ENCODE measurements at places on chromosomes 12 and 14.

DNA sequence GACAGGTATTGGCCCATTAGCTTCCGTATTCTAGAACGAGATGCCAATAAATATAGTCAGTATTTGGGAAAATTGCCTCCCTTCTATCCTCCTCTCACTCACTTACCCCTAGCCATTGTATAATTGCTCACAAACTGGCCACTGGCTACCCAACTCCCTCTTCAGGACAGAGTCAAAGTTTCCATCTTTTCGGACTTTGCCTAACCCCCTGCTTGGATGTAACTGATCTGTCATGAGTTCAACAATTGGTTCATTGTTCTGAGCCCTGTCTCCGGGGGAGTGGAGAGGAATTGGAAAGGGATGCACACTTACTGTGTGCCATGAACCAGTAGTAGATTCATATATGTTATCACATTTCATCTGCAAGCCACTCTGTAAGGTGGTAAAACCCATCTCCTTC is 12.2 kb downstream of the MYRFL start:
- H3K27me3 ChIP-seq: no peaks in the 10 kb centered on the region
- H3K36me3 ChIP-seq: no peaks in the 10 kb centered on the region
- DNase-seq: no peak
- no peak overlapping the region for H3K27ac ChIP-seq

- H3K27me3 ChIP-seq: peaks cover 51% of the 10 kb centered on the region
- no peak overlapping the region for H3K27ac ChIP-seq
- DNase-seq: no peak
- H3K36me3 ChIP-seq: 0 out of 2 replicates have a peak, but pooled peaks cover 3% of the 10 kb centered on the region
- peak overlapping the region; percentile 35 for H3K4me3 ChIP-seq
Measured at GRCh38 chr14:56808383-56809269, 1.7 kb downstream of the OTX2 start.

DNA sequence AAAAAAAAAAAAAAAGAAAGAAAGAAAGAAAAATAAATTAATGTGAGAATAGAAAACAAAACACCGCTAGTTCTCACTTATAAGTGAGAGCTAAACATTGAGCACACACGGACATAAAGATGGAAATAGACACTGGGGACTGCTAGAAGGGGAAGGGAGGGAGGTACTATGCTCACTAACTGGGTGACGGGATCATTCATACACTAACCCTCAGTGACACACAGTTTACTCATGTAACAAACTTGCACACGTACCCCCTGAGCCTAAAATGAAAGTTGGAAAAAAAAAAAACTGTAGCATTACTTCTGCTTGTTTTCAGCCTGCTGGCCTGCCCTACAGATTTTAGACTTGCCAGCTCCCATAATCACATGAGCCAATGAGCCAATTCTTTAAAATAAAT is 10.5 kb upstream of the PRMT5 start:
- H3K4me1 ChIP-seq: no peaks in the 10 kb centered on the region
- no peak overlapping the region for H3K27ac ChIP-seq
- no peaks in the 10 kb centered on the region for H3K36me3 ChIP-seq

DNA sequence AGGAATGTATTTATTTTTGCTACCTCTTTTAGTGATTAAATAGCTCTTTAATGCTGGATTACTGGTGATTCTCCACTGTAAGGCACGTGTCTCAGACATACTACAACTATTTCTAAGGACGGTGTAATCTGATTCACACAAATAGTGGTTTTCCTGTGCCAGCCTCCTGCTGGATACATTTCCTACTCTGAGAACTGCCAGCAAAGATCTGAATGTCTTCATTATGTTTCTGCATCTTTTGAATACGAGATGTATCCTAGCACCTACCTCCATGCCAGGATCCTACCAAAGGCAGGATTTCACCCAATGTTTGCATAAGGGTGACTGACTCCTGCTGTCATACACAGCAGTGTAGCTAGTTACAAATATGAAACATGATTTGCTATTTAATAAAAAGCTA is 120.6 kb downstream of the PRICKLE1 start:
- H3K4me3 ChIP-seq: no peak overlapping the region
- no peak for DNase-seq
- H3K4me1 ChIP-seq: 0 out of 2 replicates have a peak, but pooled peaks cover 4% of the 10 kb centered on the region
- H3K27ac ChIP-seq: no peak overlapping the region
- peaks cover 23% of the 10 kb centered on the region for H3K36me3 ChIP-seq

DNA sequence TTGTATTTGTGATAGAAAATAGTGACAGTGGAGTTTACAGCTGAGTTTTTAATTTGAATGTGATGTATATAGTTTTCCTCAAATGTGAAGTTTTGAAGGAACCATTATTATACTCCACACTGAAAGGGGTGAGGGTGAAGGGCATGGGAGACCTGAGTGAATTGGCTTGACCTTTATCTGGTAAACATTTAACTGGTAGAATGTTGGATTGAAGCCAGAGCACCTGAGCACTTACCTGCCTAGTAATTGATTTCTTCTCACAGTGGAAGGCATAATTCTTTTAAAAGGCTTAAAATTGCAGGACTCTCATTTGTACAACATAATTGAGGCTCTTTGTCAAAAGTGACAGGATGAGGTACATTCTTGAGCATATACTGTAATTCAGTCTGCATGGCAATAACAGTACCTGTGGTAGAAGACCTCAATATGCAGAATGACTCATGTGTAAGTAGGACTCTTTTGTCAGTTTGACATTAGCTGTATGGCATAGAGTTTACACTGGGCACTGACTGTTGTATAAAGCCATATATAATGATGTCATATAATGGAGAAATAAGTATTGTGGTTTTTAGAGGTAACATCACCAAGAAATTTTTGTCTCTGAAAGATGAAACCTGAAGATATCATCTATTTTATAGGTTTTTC is 309.6 kb downstream of the TMTC2 start:
- H3K4me1 ChIP-seq: no peaks in the 10 kb centered on the region
- H3K27ac ChIP-seq: no peak overlapping the region
- no peak for DNase-seq
- H3K27me3 ChIP-seq: no peaks in the 10 kb centered on the region
- H3K36me3 ChIP-seq: no peaks in the 10 kb centered on the region

DNA sequence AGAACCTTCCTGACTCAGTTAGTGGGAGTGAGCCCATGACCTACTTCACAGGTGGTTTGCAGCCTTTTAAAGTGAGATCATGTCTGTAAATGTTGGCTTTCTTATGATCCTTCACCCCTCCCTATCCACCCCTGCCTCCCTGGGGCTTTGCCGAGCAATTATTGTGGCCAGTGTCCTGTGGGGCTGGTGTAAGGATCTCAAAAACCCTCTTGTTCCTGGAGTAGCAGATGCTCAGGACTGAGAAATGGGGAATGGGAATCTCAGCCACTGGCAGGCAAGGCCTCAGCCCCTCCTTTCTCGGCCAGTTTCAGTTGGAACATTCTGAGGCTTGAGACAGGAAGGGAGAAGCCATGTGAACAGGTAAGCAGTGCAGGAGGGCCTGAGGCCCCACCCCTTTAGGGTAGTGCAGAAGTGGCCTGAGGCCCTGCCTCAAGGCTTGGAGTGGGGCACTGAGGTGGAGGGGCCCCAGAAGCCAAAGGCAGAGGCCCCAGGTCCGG is 53.8 kb downstream of the PLEKHG3 start:
- H3K4me1 ChIP-seq: peaks cover 5% of the 10 kb centered on the region
- no peak overlapping the region for H3K27ac ChIP-seq
- H3K27me3 ChIP-seq: no peaks in the 10 kb centered on the region
- no peaks in the 10 kb centered on the region for H3K36me3 ChIP-seq
- no peak overlapping the region for H3K4me3 ChIP-seq

- H3K36me3 ChIP-seq: no peaks in the 10 kb centered on the region
- H3K4me3 ChIP-seq: no peak overlapping the region
- no peak overlapping the region for H3K27ac ChIP-seq
- DNase-seq: no peak
- no peaks in the 10 kb centered on the region for H3K4me1 ChIP-seq
Measured at GRCh38 chr14:92759300-92759678, 10.9 kb upstream of the LGMN start.

- H3K27me3 ChIP-seq: no peaks in the 10 kb centered on the region
- DNase-seq: peak; percentile 22
- H3K27ac ChIP-seq: no peak overlapping the region
- H3K4me3 ChIP-seq: no peak overlapping the region
Measured at GRCh38 chr12:121060149-121061001, 21.3 kb upstream of the OASL start.

DNA sequence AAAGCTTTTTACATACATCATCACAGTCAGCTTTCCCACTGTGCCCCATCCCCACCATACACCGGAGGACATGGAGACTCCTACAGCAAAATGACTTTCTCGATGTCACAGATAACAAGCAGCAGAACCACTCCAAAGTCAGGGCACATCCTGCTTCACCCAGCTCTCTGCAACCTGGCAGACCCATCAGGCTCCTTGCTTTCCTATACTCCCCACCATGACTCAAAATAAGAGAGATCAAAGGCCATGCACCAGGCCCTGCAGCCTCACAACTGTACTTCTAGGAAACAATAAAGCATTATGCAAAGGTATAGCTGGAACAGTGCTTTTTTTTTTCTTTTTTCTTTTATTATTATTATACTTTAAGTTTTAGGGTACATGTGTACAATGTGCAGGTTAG is 187.4 kb downstream of the DPF3 start:
- H3K4me1 ChIP-seq: no peaks in the 10 kb centered on the region
- H3K27ac ChIP-seq: no peak overlapping the region
- H3K36me3 ChIP-seq: no peaks in the 10 kb centered on the region
- no peak overlapping the region for H3K4me3 ChIP-seq

DNA sequence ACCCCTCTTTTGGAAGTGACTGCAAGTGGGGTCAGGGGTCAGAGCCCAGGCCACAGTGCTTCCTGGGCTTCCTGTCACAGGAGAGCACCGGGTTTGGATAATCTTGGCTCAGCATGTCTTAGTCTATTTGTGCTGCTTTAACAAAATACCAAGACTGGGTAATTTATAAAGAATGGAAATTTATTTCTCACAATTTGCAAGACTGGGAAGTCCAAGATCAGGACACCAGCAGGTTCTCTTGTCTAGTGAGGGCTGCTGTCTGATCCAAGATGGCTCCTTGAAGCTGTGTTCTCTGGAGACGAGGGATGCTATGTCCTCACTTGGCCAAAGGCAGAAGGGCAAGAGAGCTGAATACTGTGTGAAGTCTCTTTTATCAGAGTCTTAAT is 74.1 kb downstream of the RIN3 start:
- no peaks in the 10 kb centered on the region for H3K36me3 ChIP-seq
- no peak overlapping the region for H3K4me3 ChIP-seq
- no peaks in the 10 kb centered on the region for H3K27me3 ChIP-seq
- DNase-seq: no peak
- no peak overlapping the region for H3K27ac ChIP-seq
- H3K4me1 ChIP-seq: no peaks in the 10 kb centered on the region

DNA sequence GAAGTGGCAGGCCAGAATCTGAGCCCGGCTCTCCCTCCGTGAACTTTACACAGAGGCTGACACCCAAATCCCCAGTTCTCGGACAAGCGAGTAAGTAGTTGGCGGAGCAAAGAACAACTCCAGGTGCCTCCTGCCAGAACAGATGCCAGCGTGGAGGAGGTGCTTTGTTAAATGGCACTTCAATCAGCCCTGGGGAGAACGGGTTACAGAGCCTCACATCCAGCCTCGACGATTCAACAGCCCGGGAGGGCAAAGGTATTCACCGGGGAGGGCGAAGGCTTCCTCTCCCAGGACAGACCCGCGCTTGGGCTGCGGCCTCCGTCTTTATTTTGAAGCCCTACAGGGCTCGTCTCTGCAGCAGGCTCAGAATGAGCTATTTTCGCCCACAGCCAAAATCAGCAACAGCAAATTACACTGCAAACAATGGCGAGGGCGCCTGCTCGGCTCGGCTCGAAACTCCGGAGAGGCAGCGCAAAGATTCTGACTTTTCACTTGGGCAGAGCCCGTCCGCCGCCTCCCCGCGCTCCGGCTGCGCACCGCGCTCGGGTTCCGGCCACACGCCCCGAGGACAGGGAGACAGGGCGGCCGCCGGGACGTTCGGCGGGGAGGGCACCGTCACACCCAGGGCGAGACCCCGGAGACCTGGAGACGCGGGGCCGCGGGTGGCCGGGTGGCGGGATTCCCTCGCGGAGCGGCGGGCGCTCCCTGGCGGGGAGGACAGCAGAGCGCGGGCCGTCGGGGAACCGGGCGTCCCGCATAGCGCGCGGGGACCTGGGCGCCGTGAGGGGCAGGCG is 811 bp downstream of the TMCC3 start:
- peak overlapping the region; percentile 79 for H3K4me3 ChIP-seq
- peaks cover 6% of the 10 kb centered on the region for H3K27me3 ChIP-seq
- no peak for DNase-seq
- H3K36me3 ChIP-seq: no peaks in the 10 kb centered on the region
- H3K4me1 ChIP-seq: no peaks in the 10 kb centered on the region

DNA sequence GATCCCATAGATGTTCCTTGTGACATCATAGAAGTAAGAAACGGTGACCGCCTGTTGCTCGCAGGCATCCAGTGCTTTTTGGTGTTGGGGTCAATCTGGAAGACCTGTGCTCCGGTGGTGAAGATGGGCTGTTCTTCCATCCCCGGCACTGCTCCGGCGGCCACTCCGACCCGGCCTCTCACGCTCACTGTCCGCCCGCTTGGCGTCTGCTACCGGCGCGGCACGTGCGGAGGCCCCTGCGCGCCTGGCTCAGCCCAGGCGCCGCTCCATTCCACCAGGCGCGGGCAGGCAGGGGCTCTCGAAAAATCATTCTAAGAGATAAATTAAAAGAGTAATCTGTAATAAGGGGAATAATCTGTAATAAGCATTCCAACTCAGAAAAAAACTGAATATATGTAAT is 934.5 kb downstream of the TMEM121 start:
- no peak overlapping the region for H3K27ac ChIP-seq
- H3K27me3 ChIP-seq: no peaks in the 10 kb centered on the region
- H3K36me3 ChIP-seq: no peaks in the 10 kb centered on the region
- H3K4me3 ChIP-seq: no peak overlapping the region
- no peaks in the 10 kb centered on the region for H3K4me1 ChIP-seq
- no peak for DNase-seq
